ENCODE measurements at places on chromosomes 2 and 18.

GRCh38 chr2:119190321-119191111, 32.0 kb upstream of the C1QL2 start:
- no peak for DNase-seq

- no peak for DNase-seq
These were observed 54.8 kb downstream of the CDC42EP3 start for GRCh38 chr2:37616677-37617005.

GRCh38 chr2:219332542-219332941, at the start of gene RESP18:
RESP18 (minus strand) TSS chr2:219332744.
- DNase-seq = no peak

DNA sequence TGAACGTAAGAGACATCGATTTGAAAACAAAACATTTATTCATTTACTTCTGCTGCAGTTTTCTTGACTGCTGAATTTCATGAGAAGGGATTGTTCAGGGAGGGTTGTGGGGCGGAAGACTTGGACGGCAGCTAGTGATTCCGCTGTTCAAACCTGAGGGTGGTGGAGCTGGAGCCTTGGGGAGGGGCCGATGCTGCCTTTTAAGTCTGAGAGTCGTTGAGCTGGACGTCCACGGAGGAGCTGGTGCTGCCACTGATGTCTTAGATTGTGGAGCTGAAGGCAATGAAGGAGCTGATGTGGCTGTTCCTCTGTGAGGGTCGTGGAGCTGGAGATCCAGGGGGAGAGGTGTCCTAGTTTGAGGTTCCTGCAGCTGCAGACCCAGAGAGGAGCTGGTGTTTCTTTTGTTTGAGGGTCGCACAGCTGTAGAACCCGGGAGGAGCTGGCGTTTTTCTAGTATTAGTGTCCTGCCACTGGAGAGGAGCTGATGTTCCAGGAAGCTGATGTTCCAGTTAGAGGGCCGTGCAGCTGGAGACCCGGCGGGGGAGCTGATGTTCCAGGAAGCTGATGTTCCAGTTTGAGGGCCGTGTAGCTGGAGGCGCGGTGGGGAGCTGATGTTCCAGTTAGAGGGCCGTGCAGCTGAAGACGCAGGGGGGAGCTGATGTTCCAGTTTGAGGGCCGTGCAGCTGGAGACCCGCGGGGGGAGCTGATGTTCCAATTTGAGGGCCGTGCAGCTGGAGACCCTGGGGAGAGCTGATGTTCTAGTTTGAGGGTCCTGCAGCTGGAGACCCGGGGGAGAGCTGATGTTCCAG, 150.9 kb downstream of the RTP5 start:
- DNase-seq = peak; percentile 63

DNA sequence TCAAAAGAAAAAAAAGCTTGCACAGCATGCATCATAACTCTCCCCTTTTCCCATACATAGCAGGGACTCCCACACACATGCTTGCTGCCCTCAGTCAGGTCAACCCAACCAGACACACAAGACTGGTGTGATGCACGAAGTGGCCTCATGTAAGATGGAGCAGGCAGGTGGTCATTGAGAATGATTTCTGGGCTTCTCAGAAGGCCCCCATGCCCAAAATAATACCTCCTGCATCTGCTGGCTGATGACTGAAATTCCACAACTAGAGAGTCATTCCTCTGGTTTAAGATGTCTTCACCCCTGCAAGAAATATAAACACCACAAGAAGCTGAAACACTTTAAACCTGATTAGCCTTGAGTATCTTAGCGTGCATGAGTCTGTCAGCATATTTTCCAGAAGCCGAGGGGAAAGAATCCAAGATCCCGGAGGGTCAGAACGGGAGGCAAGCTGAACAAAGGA, 131.1 kb downstream of the AFF3 start:
- DNase-seq = no peak

DNA sequence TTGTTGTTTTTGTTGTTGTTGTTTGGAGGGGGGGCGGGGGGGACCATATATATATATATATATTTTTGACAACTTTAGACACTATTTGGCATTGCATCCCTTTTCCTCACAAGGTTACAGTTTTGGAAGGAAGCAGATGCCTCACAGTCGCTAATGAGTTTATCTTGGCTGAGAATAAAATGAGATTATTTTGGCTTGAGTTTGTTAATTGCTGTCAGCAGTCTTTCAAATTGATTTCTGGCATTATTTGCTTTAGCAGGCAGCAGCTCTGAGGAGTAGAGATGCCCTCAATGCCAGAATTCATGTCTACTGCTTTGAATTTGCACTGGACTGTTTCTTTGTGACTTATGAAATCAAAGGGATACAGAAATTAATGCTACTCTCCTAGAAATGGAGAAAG, 595.2 kb upstream of the HNMT start:
- no peak for DNase-seq
